Activated T-helper 1 cell treated with anti-CD3 and anti-CD28 coated beads, Interleukin-2, amount 50 U/mL, for 16 hours (primary cell): ENCODE measurements at places on chromosomes 6 and 20.

- DNase-seq, result no peak
Observed at GRCh38 chr6:89244241-89244985, 27.3 kb upstream of the GABRR1 start.

- DNase-seq, result no peak
Observed at GRCh38 chr6:14722704-14723103, 523.2 kb upstream of the JARID2 start.

- DNase-seq, result no peak
Observed at GRCh38 chr20:53708129-53708968, 114.7 kb upstream of the ZNF217 start.

DNA sequence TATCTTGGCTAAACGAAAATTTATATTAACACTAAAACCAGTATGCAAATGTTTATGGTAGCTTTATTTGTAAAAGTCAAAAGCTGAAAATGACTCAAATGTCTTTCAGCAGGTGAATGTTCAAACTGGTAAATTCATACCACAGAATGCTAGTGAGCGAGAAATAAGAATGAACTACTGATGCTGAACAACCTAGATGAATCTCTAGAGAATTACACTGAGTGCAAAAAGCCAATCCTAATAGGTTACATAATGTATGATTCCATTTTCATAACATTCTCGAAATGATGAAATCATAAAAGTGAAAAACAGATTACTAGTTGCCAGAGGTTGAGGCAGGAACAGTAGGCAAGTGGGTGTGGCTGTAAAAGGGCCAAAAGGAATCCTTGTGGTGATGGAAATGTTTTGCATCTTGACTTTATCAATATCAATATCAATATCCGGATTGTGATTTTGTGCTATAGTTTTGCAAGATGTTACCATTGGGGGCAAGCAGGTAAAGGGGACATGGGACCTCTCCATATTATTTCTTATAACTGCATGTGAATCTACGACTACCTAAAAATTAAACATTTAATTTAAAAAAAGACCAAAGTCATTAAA, 26.1 kb downstream of the ZNF311 start:
- DNase-seq, result no peak

DNA sequence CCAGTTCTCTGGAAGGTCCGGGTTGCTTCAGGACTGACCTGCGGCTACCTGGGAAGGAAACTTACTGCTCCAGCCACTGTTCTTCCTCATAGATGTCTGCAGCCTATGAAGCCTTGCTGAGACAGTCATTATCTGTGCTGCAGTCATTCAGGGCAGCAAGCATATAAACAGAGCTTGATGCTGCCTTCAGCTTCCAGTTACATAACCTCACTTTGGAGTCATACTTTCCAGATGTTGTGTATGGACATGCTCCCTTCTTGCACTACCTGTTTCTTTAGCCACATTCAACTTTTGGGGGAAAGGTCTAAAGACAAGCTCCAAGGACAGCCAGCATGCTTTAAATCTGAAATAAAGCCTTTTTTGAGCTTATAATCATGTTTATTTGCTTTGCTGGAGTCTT, 98.1 kb downstream of the SLC24A3 start:
- DNase-seq, result no peak

GRCh38 chr20:9761476-9761875, 77.4 kb downstream of the PAK5 start:
- DNase-seq, result no peak

DNA sequence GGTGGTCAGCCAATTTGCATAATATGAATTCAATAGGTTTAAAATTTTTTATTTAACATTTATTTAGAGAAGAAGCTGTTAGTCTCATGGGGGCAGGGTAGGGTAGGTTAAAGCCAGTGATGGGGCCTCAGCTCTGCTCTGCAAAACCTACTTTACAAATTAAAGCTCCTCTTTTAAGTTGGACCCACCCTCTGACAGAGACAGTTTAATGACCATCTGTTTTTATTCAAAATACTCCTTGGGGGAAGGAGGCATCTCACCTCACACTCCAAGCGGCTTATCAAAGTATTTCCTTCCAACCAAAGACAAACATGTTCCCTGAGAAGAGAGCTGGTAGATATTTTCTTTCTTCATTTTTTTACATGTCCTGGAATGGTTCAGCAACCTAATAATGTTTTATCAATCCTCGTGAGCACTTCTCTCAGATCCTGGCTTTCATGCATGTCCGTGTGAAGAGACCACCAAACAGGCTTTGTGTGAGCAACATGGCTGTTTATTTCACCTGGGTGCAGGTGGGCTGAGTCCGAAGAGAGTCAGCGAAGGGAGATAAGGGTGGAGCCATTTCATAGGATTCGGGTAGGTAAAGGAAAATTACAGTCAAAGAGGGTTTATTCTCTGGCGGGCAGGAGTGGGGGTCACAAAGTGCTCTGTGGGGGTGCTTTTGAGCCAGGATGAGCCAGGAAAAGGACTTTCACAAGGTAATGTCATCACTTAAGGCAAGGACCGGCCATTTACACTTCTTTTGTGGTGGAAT, 184.7 kb downstream of the GJA1 start:
- no peak for DNase-seq

DNA sequence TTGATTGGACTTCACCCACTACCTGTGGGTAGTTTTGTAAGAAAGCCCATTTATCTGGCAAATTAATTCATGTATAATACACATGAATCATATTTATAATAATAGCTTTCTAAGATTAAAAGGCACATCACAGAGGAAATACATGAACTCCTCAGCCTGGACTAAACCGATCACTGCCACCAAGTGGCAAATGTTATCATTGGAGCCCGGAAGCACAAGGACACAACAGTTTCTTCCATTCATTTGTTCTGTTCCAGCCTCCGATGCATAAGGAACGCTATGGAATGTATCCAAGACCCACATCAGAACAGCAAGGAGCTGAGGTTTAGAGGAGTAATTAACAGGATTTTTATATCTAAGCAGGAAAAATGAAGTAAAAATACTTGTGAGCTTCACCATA, 13.9 kb upstream of the IPCEF1 start:
- no peak for DNase-seq

DNA sequence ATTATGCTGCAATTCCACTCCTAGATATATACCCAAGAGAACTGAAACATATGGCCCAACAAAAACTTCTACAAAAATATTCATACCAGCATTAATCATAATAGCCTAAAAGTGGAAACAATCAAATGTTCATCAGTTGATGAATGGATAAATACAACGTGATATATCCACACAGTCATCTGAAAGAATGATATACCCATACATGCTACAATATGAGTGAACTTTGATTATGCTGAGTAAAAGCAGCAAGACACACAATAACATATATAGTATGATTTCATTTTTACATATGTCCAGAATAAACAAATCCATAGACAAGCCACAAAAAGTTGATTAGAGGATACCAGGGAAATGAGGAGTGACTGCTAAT, 30.7 kb downstream of the CDK19 start:
- no peak for DNase-seq

- DNase-seq, result no peak
Observed at GRCh38 chr6:137387096-137387764, 107.0 kb downstream of the OLIG3 start.

- no peak for DNase-seq
Observed at GRCh38 chr6:19558201-19558600, 279.0 kb upstream of the ID4 start.

- DNase-seq, result no peak
Observed at GRCh38 chr20:41260734-41261220, 56.8 kb downstream of the ZHX3 start.

DNA sequence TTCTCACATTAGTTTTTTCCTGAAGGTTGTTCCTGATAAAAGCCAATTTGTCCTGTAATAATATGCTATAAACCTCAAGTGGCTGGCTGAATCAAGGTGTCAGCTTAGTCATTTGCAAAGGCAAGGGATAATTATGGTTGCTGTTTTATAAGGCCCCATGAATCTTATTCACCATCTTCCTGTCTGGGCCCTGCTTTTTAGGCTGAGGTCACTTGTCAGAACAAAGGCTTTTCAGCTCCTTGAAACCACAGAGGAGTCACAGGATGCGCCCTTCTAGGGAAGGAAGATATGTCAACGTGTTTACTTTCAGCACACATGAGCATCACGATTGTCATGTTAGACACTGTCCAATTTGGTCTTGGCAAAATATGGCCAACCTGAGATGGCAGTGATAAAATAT, 64.8 kb upstream of the NAA20 start:
- DNase-seq, result no peak
